ENCODE measurements at places on chromosomes 5 and 9. TPM values are rescaled to one million over a fixed set of nuclear protein-coding genes. Genes with fewer than 3 reads are reported as not detected.

- no peak for DNase-seq
Observed at GRCh38 chr5:83562791-83563557, 91.4 kb downstream of the VCAN start.

DNA sequence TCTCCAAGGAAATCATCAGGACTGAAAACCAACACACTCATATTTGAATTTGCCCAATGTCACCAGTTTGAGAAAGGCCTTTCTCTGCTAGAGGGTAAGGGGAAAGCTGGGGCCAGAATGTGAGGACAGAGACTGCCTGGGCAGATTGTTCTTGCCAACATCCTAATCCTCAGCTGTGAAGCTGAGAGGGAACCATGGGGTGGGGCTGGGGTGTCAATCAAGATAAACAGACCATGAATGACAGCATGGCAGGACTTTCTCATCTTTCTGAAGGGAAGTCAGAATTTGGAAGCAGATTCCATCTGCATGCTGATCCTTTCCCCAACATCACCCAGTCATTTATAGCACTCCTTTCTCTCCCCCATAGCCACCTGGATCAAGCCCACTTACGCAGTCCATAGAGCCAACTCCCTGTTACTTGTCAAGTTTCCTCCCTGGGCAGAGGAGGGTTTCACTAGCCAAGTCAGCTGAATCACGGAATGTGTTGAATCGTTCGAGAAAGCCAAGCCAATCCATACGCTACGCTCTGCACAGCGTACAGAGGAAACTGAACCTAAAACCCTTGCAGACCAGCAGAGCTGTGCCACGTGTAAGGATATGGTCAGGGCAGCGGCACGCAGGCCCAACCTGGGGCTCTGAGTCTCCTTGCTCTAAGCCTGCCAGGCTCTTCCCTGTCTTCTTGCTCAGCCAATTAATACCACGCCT, 14.9 kb downstream of the GLDC start:
- DNase-seq: no peak

DNA sequence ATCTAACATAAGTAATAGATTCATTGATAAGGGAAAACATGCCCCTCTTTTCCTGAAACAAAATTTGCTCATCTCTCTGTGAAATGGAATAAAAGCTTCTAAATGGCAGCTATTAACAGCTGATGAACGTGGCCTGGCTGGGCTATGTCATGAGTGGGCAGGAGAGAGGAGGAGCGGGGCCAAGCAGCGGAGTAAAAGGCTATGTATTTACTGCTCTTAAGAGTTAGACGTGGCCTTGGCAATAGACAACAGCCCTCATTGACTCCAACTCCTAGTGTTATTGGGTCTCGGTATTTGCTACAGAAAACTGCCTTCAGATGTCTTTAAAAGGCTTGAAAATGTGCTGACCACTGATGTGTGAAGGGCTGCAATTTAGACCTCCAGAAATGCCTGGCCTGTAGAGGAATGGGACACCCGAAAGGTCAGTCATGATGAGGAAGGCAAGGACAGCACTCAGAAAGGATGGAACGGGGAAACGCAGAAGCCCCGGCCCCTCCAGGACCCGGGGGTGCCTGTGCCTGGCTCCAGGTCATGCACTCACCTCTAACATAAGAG, 116.8 kb downstream of the PDZD2 start:
- no peak for DNase-seq

DNA sequence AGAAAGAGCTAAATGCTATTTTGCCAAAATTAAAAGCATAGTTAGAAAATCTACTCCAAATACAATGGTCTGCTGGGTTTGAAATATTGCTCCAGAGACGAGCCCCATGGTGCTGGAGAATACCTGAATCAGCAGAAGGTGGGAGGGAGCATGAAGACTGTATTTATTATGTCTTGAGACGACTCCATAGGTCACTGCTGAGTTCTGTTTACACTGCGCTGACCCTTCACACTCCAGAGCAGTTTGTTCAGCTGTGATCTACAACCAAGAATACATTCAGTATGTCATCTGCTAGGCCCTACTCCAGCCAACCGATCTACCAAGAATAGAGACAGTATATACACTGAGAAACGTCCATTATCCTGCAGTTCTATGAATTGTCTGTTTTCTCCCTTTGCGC, 150.5 kb downstream of the TLE1 start:
- DNase-seq: no peak

DNA sequence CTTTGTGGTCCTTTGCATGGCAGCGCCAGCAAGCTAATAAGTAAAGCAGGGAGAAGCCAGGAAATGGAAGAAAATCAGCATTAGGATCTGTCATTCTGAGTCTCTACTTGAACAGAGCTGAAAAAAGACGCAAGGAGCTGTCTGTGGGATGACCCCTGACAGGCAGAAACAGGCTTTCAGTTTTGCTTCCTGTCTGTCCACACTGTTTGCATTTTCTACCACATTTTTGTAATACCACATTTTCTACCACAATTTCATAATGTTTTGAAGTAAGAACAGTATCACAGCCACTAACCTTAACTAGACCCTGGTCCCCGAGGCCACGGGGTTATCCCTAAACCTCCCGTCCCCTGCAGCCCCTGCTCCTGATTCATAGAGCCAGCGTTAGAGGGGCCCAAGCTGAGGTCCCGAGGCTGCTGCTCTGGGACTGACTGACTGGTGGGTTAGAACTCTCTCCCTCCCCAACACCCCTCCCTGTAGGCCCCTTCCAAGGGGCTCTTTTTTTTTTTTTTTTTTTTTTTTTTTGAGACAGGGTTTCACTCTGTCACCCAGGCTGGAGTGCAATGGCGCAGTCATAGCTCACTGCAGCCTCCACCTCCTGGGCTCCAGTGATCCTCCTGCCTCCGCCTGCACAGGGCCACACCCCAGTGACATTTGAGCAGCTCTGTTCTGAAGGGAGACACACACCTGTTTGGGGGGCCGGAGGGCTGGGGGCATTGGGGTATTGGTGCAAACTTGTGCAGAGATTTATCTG, 4.0 kb upstream of the CLIC3 start:
- DNase-seq: no peak

DNA sequence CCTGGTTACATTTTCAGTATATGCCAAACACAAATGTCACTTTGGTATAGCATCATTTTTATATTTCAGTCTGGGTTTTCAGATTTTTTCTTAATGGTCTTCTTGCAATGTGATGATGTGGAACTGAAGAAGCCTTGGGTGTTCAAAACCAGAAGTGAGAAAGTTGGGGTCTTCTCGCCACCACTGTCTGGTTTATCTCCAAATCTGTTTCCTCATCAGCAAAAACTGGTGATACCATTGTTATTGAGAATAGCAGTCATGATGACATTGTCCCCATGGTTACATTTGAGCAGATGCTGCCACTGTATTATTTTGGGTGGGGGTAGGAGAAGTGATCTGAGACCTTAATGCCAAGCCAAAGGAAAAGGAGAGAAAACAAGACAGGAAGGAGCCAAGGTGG, 85.9 kb upstream of the MAP3K1 start:
- DNase-seq: no peak

Gene GNPDA1
- 18.8 TPM for polyA plus RNA-seq

Gene ACOT12
- 0.22 TPM for polyA plus RNA-seq

Gene SLC45A2
- 0.33 TPM for polyA plus RNA-seq

Gene SLC23A1
- 0.28 TPM for polyA plus RNA-seq

Gene PCDHGC5
- 0.78 TPM for polyA plus RNA-seq

Gene FOXD4L4
- not detected for polyA plus RNA-seq

Data from forelimb muscle (tissue), 1 donor.